ENCODE measurements at places on chromosomes 7 and 10.

DNA sequence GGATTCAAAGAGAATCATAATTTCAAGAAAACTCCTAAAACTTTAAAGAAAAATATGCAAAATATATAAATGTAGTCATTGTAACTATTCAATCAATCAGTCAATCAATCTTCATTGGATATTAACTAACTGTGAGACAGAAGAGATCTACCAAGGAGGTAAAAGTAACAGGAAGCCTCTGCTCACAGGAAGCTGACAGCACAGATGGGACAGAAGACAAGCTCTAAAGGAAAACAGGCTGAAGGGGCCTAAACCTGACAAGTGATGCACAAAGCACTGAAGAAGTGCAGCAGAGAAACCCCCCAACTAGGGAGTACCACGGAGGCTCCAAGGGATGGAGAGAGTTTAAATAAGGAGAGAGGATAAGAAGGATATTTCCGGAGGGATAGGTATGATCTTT, 173.0 kb downstream of the SKAP2 start:
- H3K4me3 ChIP-seq = no peak overlapping the region
- peaks cover 26% of the 10 kb centered on the region for H3K4me1 ChIP-seq
- H3K36me3 ChIP-seq = peaks cover 1% of the 10 kb centered on the region
- H3K27ac ChIP-seq = peak overlapping the region; percentile 15

- H3K4me3 ChIP-seq = no peak overlapping the region
- no peaks in the 10 kb centered on the region for H3K27me3 ChIP-seq
- no peak overlapping the region for H3K27ac ChIP-seq
- H3K4me1 ChIP-seq = no peaks in the 10 kb centered on the region
These were observed 197.1 kb downstream of the SORCS1 start for GRCh38 chr10:106967452-106967851.

DNA sequence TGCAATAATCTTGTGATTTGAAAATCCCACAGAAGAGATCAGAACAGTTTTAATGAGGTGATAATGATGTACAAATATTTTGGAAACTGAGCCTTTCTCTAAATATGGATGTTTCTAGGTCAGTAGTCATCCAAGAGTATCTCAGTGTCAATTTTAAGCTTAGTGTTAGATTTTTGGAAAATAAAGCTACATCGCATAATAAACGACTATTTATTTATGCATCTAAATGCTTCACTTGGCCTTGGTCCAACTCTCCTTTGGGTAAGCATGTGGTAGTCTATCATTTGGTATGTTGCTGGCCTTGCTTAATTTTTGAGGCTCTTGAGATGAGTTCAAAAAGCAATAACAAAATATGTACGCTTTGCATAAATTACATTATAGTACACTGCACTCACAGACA, 5.4 kb upstream of the PPP1R9A start:
- H3K36me3 ChIP-seq = no peaks in the 10 kb centered on the region
- no peaks in the 10 kb centered on the region for H3K4me1 ChIP-seq
- H3K27ac ChIP-seq = no peak overlapping the region
- H3K4me3 ChIP-seq = no peak overlapping the region
- H3K27me3 ChIP-seq = peaks cover 2% of the 10 kb centered on the region

DNA sequence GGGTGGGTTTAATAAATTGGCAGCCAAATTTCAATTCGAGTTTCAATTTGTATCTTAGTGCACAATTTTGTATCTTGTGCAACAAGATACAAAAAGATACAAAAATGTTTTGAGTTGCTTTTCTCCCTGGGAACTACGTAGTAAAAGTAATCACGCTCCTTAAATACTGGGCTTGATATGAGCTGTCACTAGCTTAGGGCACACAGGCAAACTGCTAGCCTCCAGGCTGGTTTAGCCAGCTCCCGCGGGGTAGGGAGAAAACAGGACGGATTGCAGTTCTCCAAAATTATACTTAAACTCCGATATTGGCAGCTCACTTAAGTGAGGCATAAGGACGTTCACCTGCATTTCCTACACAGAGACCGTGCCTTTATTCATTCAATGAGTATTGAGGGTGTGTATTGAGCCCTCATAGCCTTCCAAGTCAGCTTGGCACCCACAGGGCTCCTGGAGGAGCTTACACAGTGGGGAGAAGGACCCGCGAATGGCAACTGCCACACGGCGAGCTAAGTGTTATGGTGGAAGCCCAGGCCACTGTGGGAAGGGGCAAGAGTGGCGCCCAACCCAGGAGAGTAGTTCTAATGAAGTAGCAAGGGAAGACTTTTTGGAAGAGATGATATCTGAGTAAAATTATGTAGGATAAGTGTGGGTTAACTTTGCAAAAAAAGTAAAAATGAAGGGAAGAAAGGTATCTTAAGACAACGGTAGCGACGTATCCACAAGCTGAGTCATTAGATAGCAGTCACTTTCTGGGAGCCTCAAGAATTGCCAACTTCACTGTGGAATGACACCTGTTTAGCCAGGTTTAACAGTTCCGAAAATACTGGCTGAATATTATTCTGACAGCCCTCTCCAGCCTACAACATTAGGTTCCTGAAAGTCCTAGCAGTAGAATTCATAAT, 1.6 kb upstream of the EPC1 start:
- no peaks in the 10 kb centered on the region for H3K27me3 ChIP-seq
- H3K36me3 ChIP-seq = no peaks in the 10 kb centered on the region
- no peak for DNase-seq
- peak overlapping the region; percentile 76 for H3K4me3 ChIP-seq
- peaks cover 47% of the 10 kb centered on the region for H3K4me1 ChIP-seq

- H3K36me3 ChIP-seq = peaks cover 2% of the 10 kb centered on the region
- no peak for DNase-seq
- peak within 1 kb of the TSS; percentile 86 for H3K27ac ChIP-seq
- peaks cover 47% of the 10 kb centered on the region for H3K27me3 ChIP-seq
- peak within 1 kb of the TSS; percentile 3 for H3K4me3 ChIP-seq
- peaks cover 24% of the 10 kb centered on the region for H3K4me1 ChIP-seq
These were observed at the start of gene HOXA7 for GRCh38 chr7:27156508-27156898. Gene HOXA7, minus strand, starts transcription at chr7:27156675. Its CDS starts 130 bp downstream, at chr7:27156545.

DNA sequence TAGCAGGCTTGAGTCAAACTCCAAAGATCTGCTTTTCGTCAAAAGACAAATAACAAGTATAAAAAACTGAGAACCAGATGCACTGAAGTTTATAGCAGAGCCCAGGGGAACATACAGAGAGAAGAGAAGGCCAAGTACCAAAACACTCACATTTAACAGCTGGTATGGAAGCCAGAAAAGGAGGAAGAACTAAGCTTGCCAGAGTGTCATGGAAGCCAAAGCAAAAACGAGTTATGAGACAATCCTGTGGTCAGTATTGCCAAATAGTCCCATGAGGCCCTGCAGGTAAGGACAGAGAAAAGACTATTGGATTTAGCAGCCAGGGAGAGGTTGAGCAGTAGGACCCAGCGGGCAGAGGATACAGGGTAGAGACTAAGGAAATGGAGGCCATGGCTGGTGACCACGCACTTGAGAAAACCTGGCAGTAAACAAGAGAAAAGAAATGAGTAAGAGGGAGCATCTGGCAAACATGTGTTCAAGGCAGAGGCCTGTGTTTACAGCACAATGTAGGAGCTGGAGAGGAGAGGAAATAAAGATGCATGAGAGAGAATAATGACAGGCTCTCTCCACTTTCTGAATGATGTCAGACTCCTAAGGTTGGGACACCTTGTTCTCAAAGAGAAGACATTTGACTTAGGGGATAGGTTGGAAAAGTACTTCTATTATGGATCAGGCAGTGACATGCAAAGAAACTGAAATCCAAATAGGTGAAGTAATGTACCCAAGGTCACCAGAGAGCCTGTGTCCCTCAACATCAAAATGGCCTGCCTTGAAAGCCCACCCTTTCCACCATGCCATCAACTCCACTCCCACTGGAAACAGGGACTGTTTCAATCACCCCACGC, 9.1 kb downstream of the CREB3L2 start:
- H3K4me3 ChIP-seq = no peak overlapping the region
- no peak for DNase-seq
- H3K4me1 ChIP-seq = peaks cover 21% of the 10 kb centered on the region
- H3K27ac ChIP-seq = no peak overlapping the region
- H3K36me3 ChIP-seq = peaks cover 2% of the 10 kb centered on the region

- no peaks in the 10 kb centered on the region for H3K27me3 ChIP-seq
- DNase-seq = no peak
- H3K4me1 ChIP-seq = peaks cover 5% of the 10 kb centered on the region
- H3K4me3 ChIP-seq = no peak overlapping the region
These were observed 61.3 kb downstream of the APBB1IP start for GRCh38 chr10:26499426-26499825.

DNA sequence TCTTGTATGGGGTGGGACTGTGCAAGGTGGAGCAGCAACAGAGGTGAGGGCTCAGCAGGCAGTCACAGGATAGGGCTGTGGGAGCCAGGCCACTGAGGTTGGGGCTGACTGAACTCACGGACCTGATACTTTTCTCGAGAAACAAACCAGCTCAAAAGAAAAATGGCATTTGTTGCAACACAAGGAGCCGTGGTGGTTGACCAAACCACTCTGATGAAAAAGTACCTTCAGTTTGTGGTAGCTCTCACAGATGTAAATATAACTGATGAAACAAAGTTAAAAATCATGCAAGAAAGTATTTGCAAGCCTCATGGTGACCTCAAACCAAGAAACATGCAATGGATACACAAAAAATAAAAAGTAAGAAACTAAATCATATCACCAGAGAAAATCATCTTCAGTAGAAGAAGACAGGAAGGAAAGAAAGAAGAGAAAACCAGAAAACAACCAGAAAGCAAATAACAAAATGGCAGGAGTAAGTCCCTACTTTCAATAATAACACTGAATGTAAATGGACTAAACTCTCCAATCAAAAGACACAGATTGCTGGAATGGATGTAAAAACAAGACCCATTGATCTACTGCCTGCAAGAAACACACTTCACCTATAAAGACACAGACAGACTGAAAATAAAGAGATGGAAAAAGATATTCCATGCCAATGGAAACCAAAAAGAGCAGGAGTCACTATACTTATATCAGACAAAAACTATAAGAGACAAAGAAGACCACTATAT, 48.9 kb upstream of the DUSP5 start:
- H3K27ac ChIP-seq = no peak overlapping the region
- no peak overlapping the region for H3K4me3 ChIP-seq
- H3K27me3 ChIP-seq = peaks cover 12% of the 10 kb centered on the region
- H3K4me1 ChIP-seq = no peaks in the 10 kb centered on the region

DNA sequence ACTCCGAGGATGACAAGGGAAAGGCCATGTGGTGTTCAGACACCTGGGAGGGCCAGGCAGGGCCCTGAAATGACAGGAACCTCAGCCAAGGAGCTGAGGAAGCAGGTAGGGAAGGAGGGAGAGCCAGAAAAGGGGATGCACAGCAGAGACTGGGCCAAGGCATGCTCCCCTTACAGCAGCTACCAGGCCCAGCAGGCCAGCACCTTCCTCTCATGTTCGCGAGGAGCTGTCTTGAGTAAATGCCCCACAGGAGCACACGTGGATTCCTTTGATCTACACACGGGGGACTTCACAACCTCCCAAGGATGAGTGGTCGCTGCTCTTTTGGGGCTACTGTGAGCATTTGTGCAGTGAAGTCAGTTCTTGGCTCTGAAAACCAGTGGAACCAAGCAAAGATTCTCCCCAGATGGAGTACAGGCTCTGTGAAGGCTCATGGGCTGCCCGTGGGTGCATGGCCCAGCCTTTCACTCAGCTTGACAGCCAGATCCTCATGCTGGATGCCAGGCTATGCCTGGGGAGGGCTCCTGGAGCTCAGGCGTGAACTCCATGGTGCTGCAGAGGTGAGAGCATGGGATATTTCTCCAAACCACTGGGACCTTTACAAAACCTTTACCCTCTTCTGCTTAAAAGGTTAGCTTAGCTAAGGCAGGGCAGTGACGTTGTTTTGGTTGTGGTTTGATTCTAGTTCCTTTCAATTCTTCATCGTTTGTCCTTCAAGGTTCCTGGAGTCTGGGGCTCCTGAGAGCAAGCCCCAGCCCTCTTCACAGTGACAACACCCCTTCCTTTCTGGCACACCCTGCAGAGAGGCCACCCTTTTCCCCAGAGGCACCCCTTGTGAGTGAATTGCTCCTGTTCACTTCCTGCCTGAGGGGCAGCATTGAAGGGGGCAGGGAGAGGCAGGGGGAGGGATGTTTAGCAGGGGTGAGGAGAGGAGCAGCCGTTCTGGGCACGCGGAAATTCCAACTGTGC, 74.2 kb upstream of the ZPBP start:
- H3K36me3 ChIP-seq = no peaks in the 10 kb centered on the region
- H3K27ac ChIP-seq = peak overlapping the region; percentile 67
- no peaks in the 10 kb centered on the region for H3K27me3 ChIP-seq
- peak overlapping the region; percentile 41 for H3K4me3 ChIP-seq

GRCh38 chr10:78278058-78278404, 244.4 kb downstream of the RPS24 start:
- no peak overlapping the region for H3K4me3 ChIP-seq
- peaks cover 15% of the 10 kb centered on the region for H3K27me3 ChIP-seq
- no peaks in the 10 kb centered on the region for H3K36me3 ChIP-seq
- DNase-seq = no peak
- peaks cover 3% of the 10 kb centered on the region for H3K4me1 ChIP-seq

DNA sequence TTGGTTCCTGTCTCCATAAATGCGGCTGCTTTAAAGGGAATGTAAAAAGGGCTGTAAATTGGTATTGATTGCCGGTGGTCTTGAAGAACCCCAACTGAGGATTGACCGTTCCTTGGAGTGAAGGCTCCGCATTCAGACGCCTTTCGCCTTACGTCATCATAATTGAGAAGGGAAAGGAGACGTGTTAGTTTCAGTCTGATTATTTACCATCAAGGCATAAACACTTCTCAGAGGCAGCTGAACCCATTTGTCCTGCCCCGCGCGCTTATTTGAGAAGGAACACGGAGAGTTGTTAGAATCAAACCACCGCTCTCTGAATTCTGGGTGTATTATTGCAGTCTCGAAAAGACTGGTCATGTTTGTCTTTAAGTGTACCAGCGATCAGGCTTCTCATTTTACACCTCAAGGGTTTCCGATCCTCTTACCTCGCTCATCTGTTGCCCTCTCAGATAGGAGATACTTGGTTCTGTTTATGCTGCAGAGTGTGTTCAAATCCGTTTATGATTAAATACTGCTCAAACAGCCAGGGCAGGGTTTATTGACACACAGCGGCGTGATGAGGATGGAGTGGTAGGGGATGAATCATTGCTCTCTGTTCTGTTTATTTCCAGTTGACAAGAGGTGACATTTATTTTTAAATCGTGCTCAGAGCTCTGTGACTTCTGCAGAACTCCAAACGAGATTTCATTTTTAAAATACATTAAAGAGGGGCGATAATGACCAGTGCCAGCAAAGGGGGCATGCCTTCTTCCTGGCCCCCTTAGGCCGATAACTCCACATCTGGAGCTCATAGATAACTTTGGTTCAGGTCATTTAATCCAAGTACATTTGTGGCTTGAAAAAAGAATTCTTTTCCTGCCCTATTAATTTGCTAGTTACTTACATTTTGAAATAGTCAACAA, 30.4 kb downstream of the FOXK1 start:
- peak overlapping the region; percentile 70 for H3K4me3 ChIP-seq
- peak overlapping the region; percentile 79 for H3K27ac ChIP-seq
- peaks cover 39% of the 10 kb centered on the region for H3K4me1 ChIP-seq
- peaks cover 5% of the 10 kb centered on the region for H3K36me3 ChIP-seq
- no peak for DNase-seq

DNA sequence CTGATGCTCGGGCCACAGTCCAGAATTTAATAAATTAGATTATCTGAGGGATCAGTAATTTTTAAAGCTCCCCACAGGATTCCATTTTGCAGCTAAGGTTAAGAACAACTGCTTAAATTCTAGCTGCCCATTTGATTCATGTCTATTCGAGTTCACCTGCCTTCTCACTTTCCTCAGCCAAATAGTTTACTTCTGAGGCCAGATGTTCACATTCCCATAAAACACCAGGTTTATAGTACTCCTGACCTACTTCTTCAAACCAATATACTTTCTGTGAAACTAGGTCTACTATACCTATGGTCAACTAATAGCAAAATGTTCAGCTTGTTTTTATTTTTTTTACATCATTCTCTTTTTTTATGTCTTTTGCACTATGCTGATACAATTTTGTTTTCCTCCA, 86.3 kb downstream of the GPR158 start:
- H3K27me3 ChIP-seq = no peaks in the 10 kb centered on the region
- no peak for DNase-seq
- H3K4me3 ChIP-seq = no peak overlapping the region
- no peaks in the 10 kb centered on the region for H3K36me3 ChIP-seq
- no peaks in the 10 kb centered on the region for H3K4me1 ChIP-seq

Measured in memory B cell (primary cell).